ENCODE measurements at places on chromosomes 3 and 15. TPM values are rescaled to one million over a fixed set of nuclear protein-coding genes. Genes with fewer than 3 reads are reported as not detected.

IGSF10 gene
- 3.3 TPM for total RNA-seq

DNA sequence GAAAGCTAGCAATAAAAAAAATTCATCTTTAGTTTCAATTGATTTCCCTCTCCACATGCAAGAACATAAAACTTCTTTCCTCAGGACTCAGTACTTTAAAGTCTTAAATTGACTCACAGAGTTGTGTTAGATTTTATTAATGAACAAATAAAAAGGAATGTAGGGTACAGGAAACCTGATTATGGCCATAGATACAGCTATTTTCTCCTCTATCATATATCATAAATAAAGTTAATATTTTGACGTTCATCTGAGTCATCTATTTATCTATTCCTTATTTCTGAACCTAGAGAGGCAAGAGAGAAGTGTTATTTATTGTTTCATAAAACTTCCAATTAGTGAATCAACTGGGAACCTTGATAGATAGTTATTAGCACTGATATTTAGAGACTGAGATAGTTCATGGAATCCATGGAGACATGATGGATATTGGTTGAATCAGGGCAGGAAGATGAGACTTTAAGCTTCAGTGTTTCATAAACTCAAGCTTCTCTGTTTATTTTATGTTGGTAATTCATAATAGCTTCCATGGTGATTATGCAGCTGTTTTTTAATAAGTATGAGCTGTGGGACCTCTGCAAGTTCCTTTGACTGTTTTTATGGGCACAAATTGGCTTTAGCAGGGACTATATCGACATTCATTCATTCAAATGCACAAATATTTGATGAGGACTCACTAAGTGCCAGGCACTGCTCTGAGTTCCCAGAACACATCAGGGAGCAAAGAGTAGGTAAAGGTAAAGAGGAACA, 143.5 kb upstream of the TGFBR2 start:
- no peak for DNase-seq

GRCh38 chr3:119146578-119147375, 812 bp downstream of the TEX55 start:
- DNase-seq, result no peak

DNA sequence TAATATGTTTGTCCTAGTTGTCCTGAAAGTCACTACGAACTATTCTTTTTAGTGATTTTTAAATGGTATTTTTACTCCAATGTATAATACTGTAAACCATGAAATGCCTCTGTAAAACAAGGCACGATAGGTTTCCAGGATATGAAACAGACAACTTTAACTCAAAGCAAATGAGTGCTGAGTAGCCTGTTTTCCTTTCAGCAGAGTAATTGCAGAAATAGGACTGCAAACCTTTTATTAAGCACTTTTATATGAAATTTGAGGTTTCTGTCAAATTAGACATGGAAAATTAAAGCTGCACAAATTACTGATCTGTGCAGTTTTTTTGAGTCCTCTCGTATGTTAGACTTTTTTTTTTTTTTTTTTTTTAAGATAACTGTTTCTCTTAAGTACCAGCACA, 16.2 kb downstream of the AKAP13 start:
- DNase-seq, result no peak

ERC2 gene
- 1.1 TPM for total RNA-seq

MAGI1 gene
- total RNA-seq, result 45.5 TPM

DNA sequence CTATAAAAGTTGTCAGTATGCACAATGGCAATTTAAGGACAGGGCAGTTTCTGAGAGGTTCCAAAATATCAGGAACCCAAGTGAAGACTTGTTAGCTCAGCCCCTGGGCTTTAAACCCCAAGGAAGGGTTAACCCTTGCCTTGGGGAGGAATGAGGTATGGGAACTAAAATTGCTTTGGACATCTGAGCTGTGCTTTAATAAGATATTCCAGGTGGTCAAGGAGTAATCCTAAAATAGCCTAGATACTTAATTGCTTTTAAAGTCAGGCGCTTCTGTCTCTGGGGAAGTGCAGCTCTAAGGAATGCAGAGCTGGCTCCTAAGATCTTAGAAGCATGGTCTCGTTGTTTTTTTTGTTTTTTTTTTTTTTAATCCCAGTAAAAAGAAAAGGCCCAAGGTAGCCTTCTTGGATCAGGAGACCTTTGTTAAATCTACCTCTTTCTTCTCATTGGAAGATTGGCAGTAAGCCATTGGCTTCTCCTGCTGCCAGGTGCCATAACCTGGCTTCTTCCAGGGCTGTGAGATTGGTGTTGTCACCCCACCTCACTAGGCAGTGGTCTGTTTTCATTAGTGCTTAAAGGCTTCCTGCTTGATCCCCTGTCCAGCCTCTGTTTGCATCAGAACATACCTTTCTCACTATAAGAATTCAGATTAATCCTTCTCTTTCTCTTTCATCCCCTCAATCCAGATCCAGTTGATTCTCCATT, 24.5 kb downstream of the ARID3B start:
- no peak for DNase-seq

UROC1 gene
- not detected for total RNA-seq

DNA sequence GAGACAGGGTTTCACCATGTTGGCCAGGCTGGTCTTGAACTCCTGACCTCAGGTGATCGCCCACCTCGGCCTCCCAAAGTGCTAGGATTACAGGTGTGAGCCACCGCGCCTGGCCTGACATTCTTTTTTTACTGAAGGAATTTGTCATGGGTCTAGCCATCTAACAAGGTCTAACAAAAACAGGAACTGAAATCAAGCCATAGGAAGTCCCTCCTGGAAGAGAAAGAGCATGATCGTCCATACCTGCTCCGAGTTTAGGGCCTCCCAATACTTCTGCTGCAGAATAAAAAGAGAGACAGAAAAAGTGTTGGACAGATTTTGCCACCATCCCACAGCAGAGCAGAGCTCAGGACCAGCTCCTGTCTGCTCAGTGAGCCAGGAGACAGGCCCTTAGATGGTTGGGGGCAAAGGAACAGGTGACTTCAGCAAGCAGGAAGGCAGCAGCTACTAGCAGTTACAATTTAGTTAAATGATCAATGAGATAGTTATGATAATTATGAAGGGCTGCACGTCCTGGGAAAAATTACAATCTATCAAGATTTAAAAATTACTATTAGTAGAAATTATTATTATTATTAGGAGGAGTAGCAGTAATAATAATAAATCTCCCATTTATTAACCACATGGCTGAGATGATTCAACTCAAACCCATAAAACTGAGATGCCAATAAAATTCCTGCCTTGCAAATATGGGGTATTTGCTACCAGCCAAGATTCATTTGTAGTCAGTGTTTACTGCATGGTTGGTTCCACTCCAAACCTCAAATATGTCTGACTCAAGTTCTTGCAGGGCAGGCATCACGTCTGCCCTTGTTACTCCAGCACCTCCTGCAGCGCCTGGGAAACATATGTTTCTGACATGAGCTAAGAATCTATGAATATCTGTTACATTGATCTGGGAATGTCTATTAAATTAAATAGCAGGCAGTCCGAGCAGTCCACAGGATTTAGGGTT, 40.1 kb downstream of the TMEM44 start:
- peak; percentile 61 for DNase-seq

DNA sequence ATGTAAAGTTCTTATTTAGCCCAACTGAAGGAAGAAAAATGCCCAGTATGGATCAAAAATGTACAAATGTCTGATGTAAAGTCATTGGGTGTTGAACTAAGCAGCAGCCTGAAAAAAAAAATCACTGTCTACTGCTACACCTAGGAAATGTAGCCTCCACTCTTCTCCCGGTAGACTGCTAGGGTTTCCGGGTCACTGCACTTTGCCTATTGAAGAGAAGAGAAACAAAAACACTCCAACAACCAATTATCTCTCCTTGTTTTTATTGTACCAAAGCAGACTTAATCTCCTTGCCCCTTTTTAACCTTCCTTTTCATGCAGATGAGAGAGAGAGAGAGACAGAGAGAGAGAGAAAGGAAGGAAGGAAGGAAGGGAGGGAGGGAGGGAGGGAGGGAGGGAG, 140.2 kb upstream of the SETMAR start:
- no peak for DNase-seq

DPPA2 gene
- not detected for total RNA-seq

DNA sequence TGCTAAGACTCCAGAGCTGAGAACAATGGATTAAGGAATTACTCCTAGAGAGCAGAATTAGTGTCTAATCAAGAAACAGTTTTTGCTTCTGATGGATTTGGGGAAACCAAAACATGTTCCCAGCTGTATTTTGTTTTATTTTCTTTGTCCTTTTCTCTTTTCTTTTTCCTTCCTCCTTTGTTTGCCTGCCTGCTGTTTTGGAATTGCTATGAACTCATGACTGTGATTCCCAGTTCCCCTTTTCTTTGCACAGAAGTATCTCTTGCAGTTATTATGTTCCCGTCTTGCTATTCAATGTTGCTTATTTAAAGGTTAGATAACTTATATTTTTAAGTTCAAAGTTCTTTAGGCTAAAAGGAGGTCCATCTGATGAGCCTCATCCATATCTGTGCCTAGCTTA, 77.0 kb upstream of the GBE1 start:
- DNase-seq, result no peak

GRCh38 chr3:105899516-105899915, 30.7 kb upstream of the CBLB start:
- DNase-seq, result no peak

DNA sequence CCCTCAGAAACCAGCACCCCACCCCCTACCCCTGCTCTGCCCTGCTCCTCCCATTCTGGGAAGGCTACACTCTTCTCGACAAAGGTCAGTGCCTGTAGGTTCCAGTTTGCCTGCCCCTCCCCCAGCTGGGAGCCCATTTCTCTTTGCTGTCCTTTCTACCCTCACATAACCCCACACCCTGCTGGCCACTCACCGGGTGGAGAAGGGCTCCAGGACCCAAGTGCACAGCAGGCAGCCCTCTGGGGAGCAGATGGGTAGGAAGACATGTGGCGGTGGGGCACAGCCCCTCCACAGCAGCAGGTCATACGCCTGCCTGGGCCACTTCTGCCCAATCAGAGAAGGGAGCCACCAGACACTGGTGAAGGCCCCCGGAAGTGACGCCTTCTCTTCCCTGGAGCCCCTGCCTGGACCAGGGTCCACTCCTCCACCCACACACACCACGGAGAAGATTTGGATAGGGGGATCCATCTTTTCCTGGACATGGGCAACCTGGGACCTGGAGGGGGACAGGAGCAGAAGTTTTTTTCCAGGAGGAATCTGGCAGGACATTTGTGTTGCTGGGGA, at the start of gene THPO:
Gene THPO (minus strand): TSS at position 326 of the 564 bp plus-strand sequence. CDS start 1,948 bp downstream, outside the sequence.
- no peak for DNase-seq

EFCC1 gene
- 2.1 TPM for total RNA-seq

CGGBP1 gene
- total RNA-seq, result 70.1 TPM

DNA sequence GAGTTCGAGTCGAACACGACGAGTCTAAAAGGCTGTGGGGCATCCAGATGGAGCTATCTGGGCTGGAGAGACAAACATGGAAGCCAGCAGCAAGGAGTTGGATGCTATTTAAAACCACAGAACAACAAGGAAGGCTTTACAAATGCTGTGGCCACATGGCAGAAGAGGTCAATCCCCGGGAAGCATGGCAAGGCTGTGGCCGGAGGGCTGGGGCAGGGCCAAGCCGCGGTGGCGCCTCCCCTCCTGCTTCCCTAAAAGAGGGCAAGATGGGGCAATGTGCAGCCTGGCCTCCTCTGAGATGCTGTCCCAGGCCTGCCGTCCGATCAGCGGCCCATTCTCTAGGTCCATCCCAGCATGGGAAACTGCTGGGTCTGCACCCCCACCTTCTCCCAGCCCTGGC, 139.1 kb downstream of the SRGAP3 start:
- no peak for DNase-seq

DNA sequence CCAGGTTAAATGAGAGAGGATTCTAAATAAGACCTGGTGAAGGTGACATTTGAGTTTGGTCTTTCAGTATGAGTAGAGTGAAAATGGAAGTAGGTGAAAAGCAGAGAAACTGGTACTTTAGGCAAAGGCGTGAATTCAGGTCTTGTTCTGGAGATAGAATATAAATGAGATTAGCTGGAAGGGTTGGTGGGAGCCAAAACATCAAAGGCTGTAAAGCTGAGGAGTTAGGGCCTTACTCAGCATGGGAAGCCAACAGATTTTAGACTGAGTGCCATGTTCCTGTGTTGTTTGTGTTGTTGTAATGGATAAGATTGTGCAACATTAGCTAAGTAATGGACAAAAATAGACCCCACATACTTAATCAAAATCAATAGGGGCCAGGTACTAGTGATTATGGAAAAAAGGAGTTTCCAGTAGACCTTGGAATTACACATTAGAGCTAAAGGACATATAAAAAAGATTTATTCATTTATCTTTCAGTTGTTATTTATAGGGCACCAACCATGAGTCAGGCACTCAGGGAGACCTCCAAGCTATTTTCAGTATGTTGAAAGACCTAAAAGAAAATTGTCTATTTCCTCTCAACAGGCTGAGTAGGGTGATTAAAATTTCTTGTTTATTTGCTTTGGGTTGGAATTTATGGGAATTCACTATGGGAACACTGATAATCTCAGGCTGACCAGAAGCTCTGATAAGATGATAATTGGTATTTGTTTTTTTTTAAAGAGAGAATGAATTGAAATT, 20.8 kb downstream of the ARL14 start:
- DNase-seq, result no peak

CFAP100 gene
- not detected for total RNA-seq

DNA sequence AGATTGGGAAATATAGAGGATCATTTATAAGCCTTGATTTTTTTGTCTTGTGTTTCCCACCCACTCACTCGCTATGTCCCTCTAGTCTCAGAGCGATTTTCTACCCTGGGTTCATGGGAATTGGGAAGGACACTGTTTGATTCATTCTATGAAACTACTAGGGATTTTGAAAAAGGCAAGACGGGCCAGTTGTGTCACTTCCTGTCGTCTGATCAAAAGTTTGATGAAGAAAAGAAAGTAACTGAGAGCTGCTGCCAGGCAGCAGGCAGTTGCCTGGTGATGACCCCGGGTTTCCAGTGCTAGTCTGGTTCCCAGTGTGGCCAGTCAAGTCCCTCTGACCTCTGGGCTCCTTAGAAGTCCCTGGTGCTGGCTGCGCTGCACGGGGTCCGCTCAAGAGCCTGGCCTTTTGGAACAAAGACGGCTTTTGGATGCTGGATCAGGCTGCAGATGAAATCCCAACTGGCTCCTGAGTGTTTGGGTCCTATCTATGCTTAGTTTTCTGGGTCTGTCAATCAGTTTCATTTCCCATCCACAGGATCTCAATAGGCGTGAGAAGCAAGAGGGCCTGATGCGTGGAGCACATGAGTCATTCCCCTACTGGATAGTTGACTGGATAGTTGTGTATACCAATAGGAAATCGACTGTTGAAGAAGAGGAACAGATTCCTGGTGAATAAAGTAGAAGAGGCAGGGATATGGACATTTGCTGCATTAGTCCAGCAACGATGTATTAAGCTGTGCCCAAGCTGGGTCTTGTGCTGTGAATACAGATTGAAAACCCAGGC, 89.7 kb downstream of the EEFSEC start:
- DNase-seq, result no peak

DNA sequence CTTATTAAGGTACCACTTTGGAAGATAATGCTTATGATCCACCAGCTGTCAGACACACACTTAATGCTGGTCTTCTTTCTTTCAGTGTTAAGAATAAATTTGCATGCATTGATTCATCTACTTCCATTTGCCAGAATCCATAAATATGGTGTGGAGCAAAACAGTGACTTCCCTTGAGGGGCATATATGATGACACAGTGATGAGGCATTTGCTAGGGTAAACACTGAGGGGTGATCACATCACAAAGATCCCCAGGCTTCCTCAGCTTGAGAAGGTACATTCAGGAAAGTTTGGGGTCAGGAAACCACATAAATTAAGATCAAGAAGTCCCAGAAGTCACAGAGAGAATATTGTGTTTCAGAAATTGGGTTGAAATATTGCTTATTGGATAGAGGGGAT, 9.9 kb upstream of the ZBED2 start:
- DNase-seq, result no peak

KBTBD13 gene
- total RNA-seq, result 0.18 TPM
